ENCODE measurements at places on chromosomes 1 and 21.

GRCh38 chr21:29385934-29386520 lies 87.3 kb downstream of the BACH1 start:
- DNase-seq, result no peak

GRCh38 chr1:221099747-221100595 lies 220.7 kb downstream of the HLX start:
- DNase-seq, result no peak

DNA sequence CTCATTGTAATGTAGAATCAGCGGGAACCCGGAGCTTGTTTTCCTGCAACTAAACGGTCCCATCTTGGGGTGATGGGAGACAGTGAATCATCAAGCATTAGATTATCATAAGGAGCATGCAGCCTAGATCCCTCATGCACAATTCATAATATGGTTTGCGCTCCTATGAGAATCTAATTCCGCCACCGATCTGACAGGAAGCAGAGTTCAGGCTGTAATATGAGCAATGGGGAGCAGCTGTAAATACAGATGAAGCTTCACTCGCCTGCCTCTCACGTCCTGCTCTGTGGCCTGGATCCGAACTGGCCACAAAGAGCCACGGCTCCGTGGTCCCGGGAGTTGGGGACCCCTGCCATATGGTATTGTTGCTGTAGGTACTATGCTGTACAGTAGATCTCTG lies 1.6 kb downstream of the IFI44 start:
- DNase-seq, result peak; percentile 14

GRCh38 chr1:66360285-66360724 lies 173.6 kb upstream of the SGIP1 start:
- no peak for DNase-seq

GRCh38 chr1:184929711-184930202 lies 44.6 kb downstream of the NIBAN1 start:
- DNase-seq, result no peak

GRCh38 chr21:35259457-35259856 lies 210.4 kb upstream of the RUNX1 start:
- no peak for DNase-seq

DNA sequence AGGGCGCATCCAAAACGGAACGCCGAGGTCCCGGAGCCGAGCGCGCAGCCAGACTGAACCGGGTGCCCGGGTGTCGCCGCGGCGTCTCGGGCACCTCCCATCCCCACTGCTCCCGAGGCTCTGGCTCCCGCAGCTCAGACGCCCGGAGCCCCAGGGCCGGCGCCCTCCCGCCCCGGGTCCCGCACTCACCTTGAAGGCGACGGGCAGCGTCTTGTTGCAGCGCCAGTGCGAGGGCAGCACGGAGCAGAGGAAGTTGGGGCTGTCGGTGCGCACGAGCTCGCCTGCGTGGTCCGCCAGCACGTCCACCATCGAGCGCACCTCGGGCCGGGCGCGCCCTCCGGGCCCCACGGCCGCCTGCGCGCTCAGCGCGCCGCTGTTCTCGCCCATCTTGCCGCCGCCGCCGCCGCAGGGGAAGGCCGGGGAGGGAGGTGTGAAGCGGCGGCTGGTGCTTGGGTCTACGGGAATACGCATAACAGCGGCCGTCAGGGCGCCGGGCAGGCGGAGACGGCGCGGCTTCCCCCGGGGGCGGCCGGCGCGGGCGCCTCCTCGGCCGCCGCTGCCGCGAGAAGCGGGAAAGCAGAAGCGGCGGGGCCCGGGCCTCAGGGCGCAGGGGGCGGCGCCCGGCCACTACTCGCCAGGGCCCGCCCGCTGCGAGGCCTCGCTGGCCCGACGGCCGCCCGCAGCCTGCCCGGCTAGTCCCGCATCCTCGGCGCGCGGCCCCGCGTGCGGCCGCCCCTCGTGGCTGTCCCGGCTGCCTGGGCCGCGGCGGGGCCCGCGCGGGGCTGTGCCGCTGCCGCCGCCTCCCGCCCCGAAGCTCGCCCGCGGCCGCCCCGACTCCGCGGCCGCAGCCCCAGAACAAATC lies 447 bp downstream of the RUNX3 start:
- DNase-seq, result peak; percentile 34

DNA sequence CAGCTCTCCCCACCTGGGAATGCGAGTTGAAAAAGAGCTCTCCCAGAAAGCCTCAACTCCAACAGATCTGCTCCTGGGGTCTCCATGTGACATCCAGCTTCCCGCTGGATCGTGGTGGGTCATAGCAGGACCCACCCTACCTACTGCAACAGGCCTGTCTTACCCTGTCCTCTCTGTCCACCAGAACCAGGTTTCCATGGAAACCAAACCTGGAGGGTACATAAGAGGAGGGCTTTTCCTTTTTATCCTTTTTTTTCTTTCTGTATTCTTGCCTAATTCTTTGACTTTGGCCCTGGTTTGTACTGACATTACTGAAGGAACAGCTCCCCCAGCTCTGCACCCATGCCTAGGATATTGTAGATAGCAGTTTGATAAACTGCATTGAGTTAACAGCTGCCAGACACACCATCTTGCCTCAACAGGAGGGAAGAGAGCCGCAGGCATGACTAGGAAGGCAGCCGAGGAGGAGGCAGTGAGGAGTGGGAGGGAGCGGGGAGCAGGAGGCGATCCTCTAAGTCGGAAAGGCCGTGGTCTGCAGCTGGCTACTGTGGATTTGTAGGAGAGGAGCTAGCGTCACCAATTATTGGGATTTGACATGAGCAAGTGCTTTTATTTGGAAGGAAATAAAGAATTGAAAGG lies 9.7 kb upstream of the FMOD start:
- DNase-seq, result no peak

- DNase-seq, result no peak
Observed at GRCh38 chr1:225156254-225156653, 226.8 kb downstream of the DNAH14 start.

- no peak for DNase-seq
Observed at GRCh38 chr1:8020032-8020431, 6.1 kb downstream of the ERRFI1 start.

- no peak for DNase-seq
Observed at GRCh38 chr1:89822999-89823628, 2.3 kb downstream of the LRRC8D start.

DNA sequence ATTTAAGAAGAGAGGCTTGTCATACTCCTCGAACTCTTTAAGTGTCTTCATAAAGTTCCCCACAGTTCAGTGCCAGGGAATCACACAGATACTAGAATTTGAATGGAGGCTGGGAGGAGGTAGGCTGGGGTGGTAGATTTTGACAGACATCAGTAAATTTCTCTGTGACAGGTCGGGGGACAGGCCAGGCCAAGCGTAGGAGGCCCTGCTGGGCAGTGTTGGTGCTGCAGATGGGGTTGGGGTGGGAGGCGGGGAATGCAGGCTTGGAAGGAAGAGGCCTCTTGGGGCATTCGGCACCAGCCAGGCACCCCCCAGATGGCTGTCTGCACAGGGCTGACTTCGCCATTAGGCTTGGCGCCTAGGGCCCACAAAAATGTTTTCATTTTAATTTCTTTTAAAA lies 84.0 kb downstream of the MAN1C1 start:
- no peak for DNase-seq

- DNase-seq, result no peak
Observed at GRCh38 chr1:113928187-113928930, 765 bp upstream of the HIPK1 start.

GRCh38 chr21:46661642-46662366 lies 26.3 kb downstream of the PRMT2 start:
- no peak for DNase-seq

DNA sequence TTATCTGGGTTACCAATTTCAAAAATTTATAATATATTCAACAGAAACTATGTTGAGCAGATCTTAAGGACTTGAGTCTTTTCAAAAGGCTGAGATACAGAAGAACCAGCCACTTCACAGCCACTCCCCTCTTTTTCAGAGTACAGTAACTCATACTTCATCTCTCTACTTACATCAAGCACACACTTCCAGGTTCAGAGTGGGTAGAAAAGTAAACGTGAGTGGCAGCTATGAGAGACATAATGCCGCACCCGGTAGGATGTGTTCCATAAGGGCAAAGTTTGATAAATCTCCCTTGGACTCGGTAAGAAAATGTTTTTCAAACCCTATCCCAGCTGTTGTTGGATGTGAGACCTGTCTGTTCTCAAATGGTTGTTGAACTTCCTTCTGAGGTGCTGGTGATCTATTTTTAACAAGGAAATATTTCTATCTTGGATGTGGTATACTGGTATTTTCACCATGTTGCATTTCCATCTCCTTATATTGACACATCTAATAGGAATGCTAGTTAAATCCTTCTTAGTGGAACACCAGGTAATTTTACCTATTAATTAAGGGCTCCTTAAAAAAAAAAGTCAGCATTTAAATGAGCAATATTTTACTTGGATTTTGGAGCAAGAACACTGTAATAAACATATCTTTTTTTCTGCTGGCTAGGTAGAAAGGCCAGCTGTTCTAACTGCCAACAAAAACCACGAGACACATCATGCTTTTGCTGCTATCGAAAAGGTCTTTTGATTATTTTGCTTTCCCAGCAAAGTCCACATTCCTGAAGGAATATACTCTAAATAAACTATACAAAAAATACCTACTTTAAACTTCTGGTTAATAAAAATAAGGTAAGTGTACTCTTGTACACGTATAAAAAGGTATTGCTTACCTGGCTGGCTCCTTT lies 28.2 kb downstream of the CNN3 start:
- DNase-seq, result no peak

GRCh38 chr1:62184336-62184735 lies 10.3 kb upstream of the L1TD1 start:
- no peak for DNase-seq

GRCh38 chr1:220810179-220810653 lies 23.5 kb downstream of the MTARC1 start:
- peak; percentile 45 for DNase-seq

DNA sequence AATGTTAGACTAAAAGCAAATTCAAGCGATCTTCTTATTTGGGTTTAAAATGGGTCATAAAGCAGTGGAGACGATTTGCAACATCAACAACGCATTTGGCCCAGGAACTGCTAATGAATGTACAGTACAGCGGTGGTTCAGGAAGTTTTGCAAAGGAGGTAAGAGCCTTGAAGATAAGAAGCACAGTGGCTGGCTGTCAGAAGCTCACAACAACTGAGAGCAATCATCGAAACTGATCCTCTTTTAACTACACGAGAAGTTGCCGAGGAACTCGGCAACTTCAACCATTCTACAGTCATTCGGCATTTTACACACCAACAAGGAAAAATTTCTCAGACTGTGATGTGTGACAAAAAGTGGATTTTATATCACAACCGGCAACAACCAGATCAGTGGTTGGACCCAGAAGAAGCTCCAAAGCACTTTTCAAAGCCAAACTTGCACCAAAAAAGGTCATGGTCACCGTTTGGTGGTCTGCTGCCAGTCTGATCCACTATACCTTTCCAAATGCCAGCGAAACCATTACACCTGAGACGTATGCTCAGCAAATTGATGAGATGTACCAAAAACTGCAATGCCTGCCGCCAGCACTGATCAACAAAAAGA lies 47.9 kb downstream of the ASH1L start:
- no peak for DNase-seq

DNA sequence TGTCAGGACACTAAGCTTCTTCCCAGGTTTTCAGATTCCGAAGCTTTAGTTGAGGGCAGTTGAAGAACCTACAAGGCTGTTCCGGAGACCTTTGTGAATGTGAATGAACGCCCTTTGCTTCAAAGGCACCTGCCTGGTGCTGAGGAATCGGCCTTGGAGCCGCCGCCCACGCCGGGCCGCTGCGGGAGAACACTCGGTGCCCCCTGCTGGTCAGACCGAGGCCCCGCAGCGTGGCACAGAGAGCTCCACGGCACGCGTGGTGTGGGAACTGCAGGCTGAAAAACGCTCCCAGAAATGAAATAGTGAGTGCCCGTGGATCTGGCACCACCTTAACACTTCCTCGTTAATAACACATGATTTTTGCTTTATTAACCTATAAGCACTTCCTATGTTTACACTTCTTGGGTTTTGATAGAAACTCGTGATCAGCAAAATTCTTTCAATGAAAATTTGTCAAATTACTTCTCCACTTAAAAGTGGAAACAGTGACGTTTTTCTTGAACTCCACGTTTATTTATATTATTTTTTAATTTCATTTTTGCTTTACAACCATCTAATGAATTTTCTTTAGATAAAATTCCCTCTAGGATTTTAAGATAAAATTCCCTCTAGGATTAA lies 460.6 kb downstream of the DSCAM start:
- DNase-seq, result no peak

DNA sequence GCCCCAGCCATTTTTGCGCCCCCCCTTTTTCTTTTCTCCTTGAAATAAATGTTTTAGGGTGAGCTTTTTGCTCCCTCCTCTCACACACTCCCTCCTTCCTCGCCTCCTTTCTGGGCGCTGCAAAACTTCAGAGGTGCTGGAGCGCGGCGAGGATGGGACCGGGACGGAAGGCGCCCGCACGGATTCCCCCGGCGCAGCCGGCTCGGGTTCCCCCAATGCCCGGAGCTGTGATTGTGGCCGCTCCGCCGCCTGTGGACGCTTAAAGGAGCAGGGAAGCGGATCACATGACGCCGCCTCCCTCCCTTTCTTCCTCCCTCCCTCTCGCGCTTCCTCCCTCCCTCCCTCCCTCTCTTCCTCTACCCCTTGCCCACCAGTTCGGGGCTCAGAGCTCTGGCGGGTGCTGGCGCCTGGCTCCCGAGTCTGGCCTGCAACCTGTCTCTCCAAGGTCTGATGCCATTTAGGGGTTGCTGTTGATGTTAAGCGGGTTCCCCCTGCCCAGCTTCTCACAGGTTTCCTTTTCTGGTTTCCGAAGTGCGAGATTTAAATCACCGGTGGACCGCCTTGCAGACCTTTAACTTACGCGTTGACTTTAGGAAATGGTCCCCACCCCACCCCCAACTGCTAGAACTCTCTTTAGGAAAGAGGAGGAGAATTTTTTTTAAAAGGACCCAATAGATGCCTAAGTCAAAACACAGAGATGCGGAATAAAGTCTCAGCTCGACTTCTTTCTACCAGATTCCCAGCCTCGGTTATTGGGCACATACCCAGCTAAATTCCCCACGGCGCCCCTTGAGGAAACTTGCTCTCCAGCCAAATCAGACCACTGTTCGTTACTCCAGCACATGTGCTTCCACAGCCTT lies at the start of gene WLS:
WLS (minus strand) TSS at position 235 of the 860 bp plus-strand sequence; CDS start at position 11, 224 bp downstream.
- no peak for DNase-seq

GRCh38 chr1:153683854-153684253 lies 5.4 kb downstream of the NPR1 start:
- no peak for DNase-seq

- no peak for DNase-seq
Observed at GRCh38 chr1:168386492-168386891, 105.8 kb downstream of the TBX19 start.

GRCh38 chr1:152167835-152168534 lies 9.0 kb upstream of the RPTN start:
- no peak for DNase-seq

Measured in activated effector memory CD4-positive, alpha-beta T cell treated with Interleukin-2 at 50 U/mL for 16 hours (primary cell).